ENCODE measurements at places on chromosomes 5 and 9.

DNA sequence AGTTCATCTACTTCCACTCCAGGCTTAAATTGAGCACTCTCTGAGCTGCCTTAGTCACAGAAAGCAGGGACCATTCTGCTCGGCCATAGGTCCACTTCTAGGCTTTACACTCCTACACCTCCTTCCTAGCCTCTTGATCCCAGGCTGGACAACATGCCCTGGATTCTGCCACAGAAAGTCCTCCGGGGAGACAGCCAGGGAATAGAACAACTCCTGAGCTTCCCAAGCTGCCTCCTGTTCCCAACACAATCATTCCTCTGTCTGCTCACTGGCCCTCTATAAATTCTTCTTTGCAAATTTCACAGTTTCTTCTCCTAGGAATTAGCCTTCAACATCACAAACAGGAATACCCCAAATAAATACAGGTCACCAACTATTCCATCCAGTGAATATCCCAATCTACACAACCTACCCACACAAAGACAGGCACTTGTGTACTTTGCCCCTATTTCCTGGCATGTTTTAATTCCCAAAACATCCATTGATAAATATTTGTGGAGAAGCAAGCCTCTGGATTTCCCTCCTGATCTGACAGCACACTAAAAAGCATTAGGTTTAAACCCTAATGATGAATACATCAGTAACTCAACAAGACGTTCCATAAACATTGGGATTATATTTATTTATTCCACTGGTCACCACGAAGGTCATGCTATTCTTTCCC lies 125.5 kb downstream of the ENC1 start:
- no peak for DNase-seq

- DNase-seq = no peak
Measured at GRCh38 chr5:151384106-151384505, 36.7 kb upstream of the SLC36A2 start.

DNA sequence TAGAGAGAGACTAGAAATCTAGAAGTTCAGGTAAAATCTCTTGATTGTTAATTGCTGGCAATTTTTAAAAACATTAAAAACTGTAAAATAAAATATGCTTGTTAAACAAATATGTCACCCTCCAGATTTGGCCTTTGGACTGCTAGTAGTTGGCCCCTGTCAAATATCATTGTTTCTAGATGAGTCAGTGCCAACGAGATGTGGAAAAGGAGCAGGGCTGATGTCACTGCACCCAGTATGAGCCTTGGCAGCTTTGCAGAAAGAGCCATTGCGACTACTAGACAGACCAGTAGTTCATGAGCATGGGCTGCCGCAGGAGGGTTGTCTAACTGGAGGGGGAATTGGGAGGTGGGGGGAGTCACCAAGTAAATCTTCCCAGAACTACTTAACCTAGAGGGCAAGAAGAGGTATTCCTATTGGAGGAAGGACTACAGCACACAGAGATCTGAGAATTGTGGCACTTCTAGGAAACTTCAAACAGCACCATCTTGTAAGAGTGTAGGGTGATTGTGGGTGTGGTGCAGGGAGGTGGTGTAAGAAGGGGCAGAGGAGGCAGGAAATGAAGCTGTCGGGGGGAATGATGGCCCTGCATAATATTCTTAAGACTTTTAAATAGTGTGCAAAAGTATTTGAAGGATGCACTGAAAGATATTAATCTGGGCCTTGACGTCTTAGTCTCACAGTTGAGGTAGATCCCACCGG lies 7.1 kb upstream of the DOCK2 start:
- no peak for DNase-seq

- no peak for DNase-seq
Measured at GRCh38 chr5:72184408-72184807, 77.1 kb downstream of the MAP1B start.

- DNase-seq = no peak
Measured at GRCh38 chr5:134446938-134447337, 35.3 kb upstream of the CDKN2AIPNL start.

DNA sequence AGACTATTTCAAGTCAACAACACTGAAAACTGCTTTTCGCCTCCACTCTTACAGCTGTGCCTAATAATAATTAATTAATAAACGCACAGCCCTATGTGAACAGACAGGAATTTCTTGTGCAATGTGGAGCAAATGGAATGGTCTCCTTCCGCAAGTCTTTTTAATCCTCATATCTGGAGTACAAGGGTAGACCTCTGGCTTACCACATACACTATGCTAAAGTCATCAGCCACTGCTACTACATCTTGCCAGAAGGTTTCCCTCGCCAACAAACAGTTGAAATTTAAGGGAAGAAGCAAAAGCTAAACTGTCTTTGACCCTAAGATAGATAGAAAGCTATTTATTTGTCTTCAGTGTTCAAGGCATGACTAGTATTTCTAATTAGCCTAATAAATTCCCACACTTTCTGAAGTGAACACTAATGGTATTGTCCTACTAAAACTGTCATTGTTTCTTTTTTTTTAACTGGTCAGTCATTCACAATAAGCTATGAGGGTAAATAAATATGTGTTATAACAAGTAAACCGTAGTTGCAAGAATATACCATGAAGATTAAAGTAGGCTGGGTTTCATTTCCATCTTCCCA lies 63.9 kb downstream of the GOLPH3 start:
- DNase-seq = no peak

DNA sequence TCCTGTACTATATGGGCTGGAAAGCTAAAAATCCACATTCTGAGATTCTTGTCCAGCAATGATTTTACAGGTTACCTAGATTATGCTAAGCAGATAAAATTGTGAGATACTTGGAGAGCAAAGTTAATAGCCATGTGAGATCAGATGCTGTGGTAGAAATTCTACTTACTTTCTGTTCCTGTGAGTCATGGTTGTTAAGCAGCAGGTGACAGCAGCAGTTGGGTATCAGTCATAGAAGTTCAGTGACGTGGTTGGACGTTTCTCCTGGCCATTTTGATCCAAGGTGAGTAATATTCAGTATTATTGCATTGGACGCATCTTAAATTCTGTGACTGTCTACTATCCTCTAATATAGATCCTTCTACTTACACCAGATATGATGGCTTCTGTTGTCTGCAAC lies 524.5 kb downstream of the TMEM38B start:
- no peak for DNase-seq

DNA sequence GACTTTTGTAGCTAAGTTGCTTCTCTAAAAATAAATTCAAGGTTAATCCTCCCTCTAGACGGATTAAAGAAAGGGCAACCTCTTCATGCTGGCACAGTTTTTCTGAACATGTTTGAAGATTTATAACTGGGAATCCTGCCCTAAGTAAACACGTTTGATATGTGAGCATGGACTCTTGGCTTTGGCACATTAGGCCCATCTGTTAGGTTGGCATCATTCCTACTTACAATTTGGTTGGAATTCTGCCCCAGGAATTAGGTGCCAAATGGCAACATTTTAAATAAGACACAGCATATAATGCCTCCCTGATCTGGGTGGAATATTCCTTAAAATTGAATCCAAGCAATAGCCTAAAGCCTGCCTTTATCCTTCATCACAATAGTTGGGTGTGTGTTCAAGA lies 372.3 kb upstream of the CDH18 start:
- no peak for DNase-seq

DNA sequence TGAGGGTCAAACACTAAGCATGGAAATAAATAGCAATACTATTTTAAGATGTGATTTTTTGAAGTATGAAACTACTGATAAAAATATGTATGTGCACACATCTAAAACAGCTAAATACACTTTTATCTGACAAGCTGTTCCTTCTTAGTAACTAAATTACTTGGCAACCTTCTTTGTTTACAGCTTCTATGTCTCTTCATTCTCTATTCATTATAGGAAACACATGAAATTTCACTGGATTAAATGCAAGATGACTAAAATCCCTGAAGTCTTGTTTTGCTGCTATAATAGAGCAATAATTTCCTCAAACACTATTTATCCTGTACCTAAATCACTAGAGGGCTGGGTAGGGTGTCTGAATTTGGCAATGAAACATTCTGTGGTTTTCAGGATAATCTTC lies 11.7 kb downstream of the RICTOR start:
- no peak for DNase-seq

- DNase-seq = no peak
Measured at GRCh38 chr5:126597156-126597555, 2.1 kb upstream of the ALDH7A1 start.

- no peak for DNase-seq
Measured at GRCh38 chr5:154346427-154346826, 99.4 kb upstream of the SAP30L start.

- DNase-seq = no peak
Measured at GRCh38 chr5:115961381-115962238, 665 bp upstream of the LVRN start.

GRCh38 chr9:32589083-32589723 lies 16.2 kb upstream of the NDUFB6 start:
- DNase-seq = no peak

- no peak for DNase-seq
Measured at GRCh38 chr5:81856948-81857928, 106.3 kb upstream of the SSBP2 start.

DNA sequence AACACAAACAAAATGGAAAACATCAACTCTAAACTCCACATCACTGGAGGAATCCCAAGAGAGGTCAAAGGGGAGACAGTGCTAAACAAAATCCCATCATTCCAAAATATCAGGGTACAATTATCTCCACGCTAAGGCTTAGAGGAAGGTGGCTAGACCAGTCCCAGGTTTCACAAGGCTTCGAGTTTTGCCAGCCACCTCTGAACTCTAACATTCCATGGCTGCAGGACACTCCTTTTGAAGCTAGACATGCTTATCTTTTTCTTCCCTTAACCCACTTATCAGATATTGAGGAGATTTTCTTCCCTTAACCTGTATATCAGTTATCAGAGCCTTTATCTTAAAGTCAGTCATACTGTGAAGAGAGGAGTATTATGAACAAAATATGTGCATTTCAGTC lies 53.3 kb downstream of the GLDC start:
- DNase-seq = no peak

DNA sequence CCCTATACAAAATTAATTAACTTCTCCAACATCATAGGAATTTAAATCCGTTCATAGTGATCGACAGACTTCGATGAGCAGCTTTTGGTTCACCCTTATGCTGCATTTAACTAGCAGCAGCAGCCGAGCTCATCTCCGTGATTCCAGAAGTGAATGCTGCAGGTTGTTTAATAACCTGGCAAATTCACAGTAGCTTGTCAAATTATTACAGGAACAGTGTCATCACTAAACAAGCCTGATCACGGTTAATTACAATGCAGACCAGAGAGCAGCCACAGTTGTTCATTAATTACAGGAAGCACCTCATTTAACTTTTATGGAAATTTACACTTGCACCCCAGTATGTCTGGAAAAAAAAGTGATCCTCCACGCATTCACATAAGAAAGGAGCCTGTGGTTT lies 188.2 kb downstream of the BNC2 start:
- DNase-seq = no peak

GRCh38 chr9:72925891-72926290 lies 27.0 kb downstream of the ALDH1A1 start:
- DNase-seq = no peak

DNA sequence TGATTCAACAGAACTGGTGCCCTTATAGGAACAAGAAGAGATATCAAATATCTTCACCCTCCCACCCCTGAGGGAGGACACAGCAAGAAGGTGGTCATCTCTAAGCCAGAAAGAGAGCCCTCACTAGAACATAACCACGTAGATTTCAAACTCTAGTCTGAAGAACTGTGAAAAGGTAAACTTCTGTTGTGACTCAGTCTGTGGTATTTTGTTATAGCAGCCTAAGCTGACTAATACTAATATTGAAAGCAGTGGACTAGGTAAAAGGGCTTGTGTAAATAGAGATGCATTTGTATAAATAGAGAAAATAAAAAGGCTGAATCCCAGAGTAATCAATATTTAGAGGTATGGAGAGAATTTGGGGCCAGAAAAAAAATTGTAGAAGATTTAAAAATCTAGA lies 157.6 kb upstream of the CCNH start:
- DNase-seq = no peak

DNA sequence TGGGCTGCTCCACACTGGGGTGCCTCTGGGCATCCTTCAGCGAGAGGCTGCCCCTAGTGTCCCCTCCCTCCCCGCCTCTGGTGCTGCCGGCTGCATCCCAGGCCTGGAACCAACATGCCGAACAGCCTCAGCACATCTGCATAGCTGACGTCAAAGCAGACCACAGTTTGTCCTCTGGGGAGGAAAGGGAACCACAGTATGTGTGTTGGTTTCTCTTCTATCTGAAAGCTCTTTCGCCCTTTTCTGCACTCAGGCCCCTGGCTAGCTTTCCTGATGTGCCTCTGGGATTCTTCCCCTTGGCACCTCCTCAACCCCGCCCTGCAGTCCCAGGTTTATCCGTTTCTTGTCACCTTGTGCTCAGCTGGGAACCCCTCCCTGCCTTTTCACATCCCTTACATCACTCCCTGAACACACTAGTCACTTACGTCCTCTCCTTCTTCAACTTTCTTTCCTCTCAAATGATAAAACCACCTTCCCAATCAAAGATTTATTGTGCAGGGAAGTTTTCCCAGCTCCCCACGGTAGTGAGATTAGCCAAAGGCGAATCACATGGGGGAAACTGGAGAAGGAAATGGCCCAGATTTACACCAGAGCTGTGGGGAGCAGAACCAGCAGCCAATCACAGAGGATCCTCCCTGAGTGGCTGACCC lies 35.5 kb upstream of the B4GALT1 start:
- no peak for DNase-seq

DNA sequence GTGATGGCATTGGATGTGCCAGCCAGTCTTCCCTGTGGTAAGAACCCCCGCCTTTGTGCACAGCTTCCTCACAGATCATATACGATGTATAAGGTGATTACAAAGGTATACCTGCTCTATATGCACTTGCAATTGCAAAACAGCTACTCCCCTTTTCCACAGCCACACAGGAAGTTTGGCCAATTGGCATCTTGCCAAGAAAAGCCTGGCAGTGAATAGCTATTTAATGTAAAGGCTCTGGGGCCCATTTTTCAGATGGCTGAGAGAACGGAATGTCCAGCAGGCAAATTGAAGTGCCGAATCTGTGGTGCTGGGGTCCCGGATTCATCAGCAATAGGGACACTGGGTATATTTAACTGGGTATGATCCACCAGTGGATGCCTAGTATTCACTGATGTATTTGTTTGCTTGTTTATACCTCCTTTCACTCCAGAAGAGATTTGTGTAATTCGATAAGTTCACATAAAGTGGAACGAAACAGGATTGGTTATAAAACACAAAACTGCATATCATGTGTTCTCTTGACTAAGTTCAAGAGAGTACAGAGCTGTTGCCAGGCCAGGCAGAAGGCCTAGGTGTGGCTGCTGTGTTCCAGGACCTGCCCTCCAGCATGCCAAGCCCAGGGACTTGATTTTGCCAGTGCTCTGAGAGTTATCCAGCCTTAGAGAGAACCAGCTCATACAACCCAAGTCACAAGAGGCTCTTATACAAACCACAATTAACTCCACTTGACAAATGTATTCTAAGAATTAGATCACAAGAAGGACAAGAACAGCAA lies 27.7 kb upstream of the GABRP start:
- DNase-seq = no peak

DNA sequence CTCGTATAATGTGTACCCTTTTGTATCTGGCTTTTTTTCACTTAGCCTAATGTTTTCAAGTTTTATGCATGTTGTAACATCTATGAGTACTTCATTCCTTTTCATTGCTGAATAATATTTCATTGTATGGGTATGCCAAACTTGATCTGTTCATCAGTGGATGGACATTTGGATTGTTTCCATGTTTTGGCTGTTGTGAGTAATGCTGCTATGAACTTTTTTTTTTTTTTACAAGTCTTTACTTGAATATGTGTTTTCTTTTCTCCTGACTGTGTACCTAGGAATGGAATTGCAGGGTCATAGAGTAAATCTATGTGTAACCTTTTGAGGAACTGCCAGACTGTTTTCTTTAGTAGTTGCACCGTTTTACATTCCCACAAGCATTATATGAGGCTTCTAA lies 52.4 kb downstream of the MTREX start:
- DNase-seq = no peak

Data from activated naive CD4-positive, alpha-beta T cell (primary cell).